ENCODE measurements at places on chromosomes 7 and 10.

DNA sequence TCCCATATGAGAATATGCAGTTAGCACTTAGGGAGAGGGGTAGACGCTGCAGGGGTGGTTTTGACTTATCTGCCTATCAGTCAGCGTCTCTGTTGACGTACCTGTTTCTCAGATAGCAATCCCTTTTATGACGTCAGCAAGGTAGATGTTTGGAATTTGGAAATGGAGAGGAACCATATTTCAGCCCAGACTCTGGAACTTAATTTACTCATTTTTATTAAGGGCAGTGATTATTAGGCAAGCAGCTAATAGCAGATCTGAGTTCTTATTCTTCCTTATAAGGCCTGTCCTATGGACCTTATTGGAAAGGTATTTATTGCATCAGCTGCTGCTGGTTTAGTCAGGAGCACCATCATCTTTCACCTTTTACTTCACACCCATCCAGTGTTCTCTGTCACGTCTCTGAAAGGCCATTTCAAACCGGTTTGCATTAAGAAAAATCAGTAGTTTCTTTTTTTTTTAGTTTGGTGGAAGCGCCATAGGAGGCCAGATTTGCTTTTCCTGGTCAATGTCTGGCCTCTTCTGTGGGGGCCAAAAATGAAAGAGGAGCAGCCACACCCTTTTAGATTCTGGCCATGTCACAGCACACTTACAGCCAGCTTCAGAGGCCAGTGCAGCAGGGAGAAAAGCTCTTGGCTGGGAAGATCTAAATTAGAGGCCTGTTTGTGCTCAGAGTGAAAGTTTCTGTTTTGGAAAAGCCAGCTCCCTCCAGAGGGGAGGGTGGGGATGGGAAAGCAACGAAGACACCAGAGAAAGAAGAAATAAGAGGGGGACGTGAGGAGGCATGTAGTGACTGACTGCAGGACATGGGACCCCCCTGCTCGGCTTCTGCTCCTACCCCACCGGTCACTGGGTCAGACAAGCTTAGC lies 146.3 kb downstream of the TCF7L2 start:
- no peak for DNase-seq

GRCh38 chr7:104096683-104097082 lies 107.2 kb upstream of the RELN start:
- no peak for DNase-seq

DNA sequence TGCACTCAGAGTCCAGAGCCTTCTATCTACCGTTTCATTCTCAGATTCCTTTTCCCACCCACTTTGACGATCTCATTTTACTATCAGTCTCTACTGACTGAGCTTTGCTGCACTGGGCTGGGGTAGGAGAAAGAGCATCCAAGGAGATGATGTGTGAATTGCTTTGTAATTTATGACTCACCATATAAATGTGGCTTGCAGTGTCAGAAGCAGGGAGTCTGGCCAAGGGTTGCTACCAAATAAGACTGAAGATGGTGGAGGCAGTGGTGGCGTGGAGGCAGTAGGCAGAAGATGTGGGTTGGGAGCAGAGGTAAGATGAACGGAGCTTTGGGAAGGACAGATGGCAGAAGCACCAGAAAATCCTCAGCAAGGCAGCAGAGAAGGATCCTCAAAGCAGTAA lies 73.3 kb upstream of the AGK start:
- no peak for DNase-seq

GRCh38 chr10:5938291-5938690 lies 39.1 kb downstream of the IL15RA start:
- no peak for DNase-seq

- DNase-seq = no peak
Observed at GRCh38 chr7:115223959-115224358, 302.1 kb downstream of the MDFIC start.

- no peak for DNase-seq
Observed at GRCh38 chr10:124935946-124936345, 6.0 kb upstream of the ZRANB1 start.

DNA sequence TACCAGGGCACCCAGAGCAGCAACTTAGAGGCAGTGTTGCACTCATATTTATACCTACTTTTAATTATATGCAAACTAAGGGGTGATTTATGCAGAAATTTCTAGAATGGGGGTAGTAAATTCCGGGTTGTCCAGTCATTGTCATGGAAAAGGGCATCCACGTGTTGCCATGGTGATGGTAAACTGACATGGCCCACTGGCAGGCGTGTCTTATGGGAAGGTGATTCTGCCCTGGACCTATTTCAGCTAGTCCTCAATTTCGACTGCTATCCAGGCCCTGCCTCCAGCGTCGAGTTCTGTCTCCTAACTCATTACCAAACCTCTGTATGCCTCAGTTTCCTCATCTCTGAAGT lies 12.8 kb downstream of the SNX8 start:
- no peak for DNase-seq

DNA sequence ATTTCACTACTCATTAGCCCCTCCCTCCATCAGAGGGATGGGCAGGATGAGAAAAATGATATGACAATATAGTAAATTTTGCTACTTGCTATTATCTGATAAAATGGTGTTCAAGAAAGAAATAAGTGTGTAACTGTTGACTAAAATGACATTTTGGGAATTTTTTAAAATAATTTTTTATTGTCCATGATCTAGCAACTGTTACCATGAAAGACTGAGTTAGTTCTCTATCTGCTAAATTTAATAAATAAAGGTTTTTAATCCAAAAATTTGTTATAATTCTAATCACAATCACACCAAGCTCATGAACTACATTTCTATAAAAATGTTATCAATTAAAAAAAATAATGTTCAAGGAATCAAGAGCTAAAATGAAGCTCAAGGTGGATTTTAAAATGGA lies 28.7 kb upstream of the EPC1 start:
- DNase-seq = no peak

DNA sequence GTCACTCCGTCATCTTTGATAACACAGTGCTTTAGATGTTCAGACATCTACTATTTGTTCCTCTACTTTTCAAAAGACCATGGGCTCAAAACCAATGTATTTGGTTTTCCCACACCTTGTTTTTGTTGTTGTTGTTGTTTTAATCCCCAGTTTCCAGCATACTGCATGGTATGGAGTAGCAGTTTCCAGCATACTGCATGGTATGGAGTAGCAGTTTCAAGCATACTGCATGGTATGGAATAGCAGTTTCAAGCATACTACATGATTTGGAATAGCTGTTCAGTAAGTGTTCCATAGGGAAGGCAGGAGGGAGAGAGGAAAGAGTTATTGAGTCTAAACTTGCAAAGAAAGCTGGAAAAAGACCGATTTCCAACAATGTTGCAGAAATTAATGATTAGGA lies 314.3 kb upstream of the PRKCQ start:
- no peak for DNase-seq

DNA sequence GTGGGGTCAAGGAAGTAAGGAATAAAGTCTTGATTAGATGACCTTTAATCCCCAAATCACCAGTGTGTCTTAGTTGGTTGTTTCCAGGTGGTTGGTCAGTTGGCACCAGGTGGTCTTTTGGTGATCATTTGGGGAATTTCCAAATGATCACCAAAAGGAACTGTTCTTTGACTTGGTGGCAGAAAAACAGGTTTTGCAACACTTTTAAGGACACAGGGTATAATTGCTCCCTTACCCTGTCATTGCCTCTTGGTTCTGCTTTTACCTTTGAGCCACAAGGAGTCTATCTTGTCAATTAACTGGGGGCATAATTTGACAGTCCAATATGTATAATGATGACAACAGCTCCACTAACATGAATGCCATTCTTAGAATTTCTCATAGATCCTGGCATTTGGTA lies 104.2 kb downstream of the ADK start:
- DNase-seq = no peak

GRCh38 chr7:154287356-154287755 lies 235.2 kb downstream of the DPP6 start:
- no peak for DNase-seq

DNA sequence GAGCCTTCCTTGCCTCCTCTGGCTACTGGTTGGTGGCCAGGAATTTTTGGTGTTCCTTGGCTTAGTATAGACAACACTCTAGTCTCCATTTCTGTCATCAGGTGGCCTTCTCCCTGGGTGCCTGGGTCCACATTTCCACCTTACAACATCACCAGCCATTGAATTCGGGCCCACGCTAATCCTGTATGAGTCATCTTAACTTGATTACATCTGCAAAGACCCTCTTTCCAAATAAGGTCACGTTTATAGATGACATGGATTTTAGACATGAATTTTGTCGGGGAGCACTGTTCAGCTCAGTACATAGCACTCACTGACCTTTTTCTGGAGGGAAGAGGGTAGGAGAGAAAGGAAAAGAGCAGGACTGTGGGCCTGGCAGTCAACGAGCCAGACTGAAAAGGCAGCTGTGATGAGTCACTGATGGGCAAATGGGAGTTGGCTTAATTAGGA lies 39.4 kb downstream of the MMRN2 start:
- no peak for DNase-seq

DNA sequence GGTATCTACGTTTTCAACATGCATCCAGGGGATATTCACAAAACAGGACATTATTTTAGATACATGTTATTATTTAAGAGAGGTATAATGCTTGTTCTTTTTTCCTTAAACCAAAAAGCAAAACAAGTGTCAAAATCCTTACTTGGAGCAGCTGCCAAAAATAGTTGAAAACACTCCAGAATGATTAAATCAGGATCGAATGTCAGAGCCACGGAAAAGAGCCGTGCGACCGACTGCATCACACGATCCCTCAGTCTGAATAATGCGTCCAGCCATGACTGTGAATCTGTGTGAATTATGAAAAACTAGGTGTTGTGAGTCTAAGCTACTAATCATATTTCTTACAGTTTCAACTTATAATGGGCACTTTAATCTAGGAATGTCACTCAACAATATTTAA lies 126.0 kb downstream of the PARD3 start:
- DNase-seq = no peak

GRCh38 chr7:95993380-95993779 lies 221.0 kb downstream of the DYNC1I1 start:
- no peak for DNase-seq

DNA sequence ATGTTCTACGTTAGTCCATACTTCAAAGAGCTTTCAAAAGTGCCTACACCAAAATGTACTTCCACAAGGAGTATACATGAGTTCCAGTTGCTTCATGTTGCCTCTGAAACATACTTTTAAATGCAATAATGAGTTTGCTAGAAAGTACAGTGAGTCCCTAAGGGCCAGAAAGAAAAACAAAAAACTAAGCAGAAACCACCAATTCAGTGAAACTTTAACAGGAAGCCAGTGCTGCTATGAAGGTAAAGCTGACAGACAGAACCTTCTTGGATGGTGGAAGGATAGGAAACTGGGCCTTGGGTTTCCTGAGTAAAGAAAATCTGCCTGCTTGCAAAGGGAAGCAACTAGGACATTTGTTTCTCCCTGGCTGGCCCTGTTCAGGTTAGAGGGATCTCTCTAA lies 104.2 kb downstream of the CTTNBP2 start:
- DNase-seq = no peak

DNA sequence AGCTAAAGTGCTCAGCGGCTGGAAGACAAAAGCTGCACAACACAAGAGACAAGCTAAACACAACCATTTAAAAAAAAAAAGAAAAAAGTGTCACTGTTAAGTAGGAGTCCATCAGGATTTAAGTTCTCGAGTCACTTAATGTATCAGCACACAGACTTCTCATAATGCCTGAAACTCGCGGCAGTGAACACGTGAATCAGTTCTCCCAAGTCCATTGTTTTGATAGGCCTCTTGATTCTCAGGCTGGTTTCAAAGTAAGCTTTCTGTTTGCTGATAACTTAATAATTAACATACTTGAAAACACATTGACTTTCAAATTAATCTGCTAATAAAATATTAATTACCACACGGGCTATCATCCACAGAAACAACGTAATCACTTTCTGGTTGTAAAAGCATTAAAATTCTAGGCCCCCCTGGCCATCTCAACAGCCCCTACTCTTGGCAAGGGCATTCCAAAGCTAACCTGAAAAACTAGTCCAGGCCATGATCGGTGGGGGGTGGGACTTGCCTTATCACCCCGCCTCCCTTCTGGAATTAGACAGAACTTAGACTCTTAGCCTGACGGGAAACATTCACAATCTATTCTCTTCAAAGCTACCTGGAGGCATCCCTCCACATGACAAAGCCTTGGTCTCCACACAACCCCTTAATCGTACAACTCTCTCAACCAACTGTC lies 129.0 kb downstream of the DIP2C start:
- DNase-seq = no peak

GRCh38 chr10:83927166-83927565 lies 212.1 kb upstream of the GHITM start:
- DNase-seq = no peak

- no peak for DNase-seq
Observed at GRCh38 chr7:119943942-119944600, 328.9 kb upstream of the KCND2 start.

GRCh38 chr7:137563981-137564380 lies 220.4 kb upstream of the PTN start:
- no peak for DNase-seq

- DNase-seq = no peak
Observed at GRCh38 chr7:17209101-17209500, 89.4 kb upstream of the AHR start.

- no peak for DNase-seq
Observed at GRCh38 chr7:101871351-101871750, 53.9 kb downstream of the CUX1 start.

DNA sequence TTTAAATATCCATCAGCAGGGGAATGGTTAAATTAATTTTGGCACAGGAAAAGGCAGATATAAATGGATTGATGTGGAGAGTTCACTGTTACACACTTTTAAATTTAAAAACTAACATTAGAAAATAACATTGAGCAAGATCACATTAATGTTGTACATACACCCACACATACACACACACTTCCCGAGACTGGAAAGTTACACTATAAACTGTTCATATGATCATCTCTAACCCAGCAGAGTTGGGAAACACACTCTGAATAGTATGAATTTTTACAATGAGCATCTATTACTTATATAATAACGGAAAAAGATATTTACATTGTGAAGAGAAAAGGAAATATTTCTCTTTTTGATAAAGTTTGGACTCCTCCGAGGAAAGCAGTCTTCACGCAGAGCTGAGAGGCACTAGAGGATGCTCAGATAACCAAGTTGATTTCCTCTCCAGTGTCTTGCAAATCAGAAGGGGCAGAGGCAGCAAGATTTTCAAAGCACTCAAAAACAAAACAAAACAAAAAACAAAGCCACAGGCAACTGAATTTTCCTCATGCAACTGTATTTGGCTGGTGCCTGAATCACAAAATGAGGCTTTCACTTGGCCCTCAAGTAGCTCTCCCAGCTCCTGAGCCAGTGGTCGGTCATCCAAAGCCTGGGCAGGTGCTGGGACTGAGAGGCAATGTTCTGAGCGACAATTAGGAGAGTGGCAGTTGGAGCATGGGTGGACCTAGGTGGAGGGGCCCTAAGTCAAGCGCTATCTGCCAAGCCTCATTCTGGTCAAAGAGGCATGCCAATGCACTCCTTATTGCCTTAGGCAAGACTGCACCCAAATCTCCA lies 10.5 kb upstream of the GATAD1 start:
- no peak for DNase-seq

- no peak for DNase-seq
Observed at GRCh38 chr7:101947899-101948298, 130.5 kb downstream of the CUX1 start.

- no peak for DNase-seq
Observed at GRCh38 chr7:23475576-23475839, 5.2 kb upstream of the IGF2BP3 start.
